NCI-H446 (cell line): ENCODE measurements at places on chromosomes 16 and 17.

DNA sequence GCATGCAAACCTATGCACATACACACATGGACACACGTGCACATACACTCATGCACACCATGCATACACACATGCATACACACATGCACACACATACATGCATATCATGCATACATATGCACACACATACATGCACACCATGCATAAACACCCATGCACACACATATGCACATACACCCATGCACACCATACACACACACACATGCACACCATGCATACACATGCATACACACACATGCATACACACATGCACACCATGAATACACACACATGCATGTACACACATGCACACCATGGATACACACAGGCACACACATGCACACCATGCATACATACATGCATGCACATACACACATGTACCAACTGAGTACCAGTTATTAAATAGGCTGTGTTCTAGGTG, 543.3 kb upstream of the EEF2KMT start:
- DNase-seq, result no peak

- peak; percentile 24 for DNase-seq
Observed at GRCh38 chr17:66348584-66349165, 46.3 kb downstream of the PRKCA start.

DNA sequence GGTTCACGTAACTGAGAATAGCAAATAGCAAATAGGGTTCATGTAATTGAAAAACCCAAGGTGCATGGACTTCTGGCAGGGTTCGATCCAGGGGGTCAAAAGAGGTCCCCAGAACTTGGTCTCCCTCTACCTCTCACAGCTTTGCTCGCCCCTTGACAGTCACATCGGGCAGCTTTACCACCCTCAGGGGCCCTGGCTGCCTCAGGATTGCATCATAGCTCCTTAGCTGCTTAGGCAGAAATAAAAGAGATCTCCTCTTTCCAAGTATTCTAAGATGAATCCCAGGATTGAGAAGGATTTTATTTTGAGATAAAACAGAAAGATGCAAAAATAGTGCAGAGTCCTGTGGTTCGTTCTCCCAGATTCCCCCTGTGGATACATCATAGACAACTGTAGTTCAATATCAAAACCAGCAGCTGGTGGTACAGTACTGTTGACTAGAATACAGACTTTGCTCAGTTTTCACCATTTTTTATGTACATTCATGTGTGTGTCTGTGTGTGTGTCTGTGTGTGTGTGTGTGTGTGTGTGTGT, 12.8 kb downstream of the ADGRG3 start:
- no peak for DNase-seq

- DNase-seq, result no peak
Observed at GRCh38 chr17:50948711-50949110, 82.6 kb upstream of the TOB1 start.

DNA sequence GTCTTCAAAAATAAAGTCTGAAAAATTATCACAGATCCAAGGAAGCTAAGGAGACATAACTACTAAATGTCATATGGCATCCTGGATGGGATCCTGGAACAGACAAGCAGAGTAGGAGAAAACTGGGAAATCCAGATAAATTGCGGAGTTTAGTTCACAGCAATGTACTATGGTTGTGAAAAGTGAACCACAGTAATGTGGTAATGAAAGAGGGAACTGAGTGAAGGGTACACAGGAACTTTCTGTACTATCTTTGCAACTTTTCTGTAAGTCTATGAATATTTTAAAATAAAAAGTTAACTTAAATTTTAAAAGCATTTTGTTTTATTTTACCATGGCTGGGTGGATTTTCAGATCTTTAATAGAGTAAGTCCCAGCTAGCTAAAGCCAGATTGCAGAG, 16.3 kb downstream of the SLFN12L start:
- DNase-seq, result no peak

DNA sequence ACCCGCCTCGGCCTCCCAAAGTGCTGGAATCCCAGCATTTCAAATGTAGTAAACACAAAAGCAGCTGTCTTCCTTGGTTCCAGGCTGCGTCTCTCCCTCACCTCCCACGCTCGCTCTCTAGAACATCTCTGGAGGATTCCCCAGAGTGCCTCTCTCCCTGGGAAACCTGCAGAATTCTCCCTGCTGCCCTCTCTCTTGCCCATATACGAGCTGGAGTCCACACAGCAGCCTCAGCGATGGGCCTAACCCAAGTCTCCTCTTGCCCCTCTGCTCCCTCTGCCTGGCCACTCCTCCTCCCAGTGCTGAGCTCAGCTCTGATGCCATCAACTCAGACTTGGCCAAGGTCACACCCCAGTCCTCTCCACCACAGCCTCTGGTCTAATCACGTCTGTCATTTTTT, 10.6 kb downstream of the GPRC5B start:
- DNase-seq, result no peak

- DNase-seq, result no peak
Observed at GRCh38 chr17:76826330-76827068, 41.7 kb upstream of the MGAT5B start.

DNA sequence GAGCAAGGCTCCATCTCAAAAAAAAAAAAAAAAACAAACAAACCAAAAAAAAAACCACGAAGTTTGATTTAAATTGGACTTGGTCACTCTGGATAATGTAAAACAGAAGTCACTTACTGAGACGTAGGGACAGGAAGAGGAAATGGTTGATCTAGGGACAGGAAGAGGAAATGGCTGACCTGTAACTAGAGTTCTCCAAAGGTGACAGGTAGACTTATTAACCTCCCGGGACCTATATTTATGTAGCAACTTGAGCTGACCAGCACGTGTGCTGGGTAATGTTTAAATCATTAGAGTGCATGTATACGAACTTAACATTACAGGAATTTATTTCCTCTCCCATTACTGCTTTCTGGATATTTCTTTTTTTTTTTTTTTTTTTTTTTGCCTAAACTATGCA, 81.5 kb upstream of the DHX40 start:
- no peak for DNase-seq

- no peak for DNase-seq
Observed at GRCh38 chr16:19102187-19102872, 11.4 kb upstream of the ITPRIPL2 start.

- DNase-seq, result peak; percentile 54
Observed at GRCh38 chr17:73139296-73139695, 25.5 kb upstream of the SSTR2 start.

- no peak for DNase-seq
Observed at GRCh38 chr16:3589991-3590701, 12.9 kb upstream of the NLRC3 start.

GRCh38 chr16:4976079-4976478, 17.9 kb downstream of the SEC14L5 start:
- no peak for DNase-seq

DNA sequence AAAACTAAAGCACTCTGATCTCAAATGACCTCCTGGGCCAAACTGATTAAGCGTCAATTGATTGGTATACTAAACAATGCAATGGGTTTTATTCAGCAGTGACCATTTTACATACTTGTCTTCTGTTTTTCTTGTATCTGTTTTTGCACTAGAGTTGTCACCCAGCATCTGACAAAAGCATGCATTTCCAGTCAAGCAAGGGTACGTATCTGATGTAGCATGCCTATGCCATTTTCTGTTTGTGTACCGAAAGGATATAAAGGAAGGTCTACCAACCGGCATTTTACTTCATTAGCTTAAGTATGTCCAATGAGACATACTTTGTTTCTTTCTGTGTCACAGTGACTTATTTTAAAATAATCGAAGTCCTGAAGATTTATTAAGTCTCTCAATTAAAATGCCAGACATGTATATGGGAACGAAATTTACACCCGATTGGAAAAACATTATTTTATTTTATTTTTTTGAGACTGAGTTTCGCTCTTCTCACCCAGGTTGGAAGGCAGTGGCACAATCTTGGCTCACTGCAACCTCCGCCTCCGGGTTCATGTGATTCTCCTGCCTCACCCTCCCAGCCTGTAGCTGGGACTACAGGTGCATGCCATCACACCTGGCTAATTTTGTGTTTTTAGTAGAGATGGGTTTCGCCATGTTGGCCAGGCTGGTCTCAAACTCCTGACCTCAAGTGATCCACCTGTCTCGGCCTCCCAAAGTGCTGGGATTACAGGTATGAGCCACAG, 7.5 kb downstream of the TOB1 start:
- no peak for DNase-seq

GRCh38 chr17:65530523-65531255, 30.8 kb downstream of the AXIN2 start:
- no peak for DNase-seq

DNA sequence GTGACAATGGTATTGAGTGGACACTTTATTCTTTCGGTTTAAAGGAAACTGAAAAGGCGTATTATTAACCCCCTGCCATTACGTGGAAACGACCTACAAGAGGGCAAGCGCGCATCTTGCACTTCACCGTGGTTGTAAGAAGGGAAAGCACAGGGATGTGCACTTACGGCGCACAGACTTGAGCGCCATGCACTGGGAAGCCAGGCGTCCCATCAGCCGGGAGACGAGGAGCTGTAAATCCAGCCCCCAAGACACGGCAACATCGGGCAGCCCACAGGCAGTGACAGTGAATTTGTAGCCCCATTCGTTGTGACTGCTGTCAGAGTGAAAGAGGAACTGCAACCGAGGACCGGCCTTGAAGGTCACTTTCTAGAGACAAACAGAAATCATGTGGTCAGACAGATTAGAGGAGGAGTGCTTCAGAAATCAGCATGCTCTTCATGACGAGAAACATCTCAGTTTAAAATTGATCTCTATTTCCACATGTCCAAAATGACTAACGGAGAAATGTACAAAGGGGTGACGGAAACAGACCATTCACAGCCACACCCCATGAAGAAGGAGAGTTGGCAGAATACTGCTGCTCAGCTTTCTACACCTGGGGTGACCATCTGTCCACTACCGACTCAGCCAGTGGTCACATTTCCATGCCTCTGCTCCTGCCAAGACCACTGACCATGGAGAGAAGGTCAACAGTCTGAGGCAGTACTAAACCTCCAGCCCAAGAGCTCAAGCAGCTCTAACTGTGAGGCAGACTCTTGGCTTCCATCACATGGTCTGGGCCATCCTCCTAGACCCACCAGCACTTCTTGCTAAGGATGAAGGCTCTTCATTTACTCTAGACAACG, 68.6 kb downstream of the ZZEF1 start:
- DNase-seq, result no peak

DNA sequence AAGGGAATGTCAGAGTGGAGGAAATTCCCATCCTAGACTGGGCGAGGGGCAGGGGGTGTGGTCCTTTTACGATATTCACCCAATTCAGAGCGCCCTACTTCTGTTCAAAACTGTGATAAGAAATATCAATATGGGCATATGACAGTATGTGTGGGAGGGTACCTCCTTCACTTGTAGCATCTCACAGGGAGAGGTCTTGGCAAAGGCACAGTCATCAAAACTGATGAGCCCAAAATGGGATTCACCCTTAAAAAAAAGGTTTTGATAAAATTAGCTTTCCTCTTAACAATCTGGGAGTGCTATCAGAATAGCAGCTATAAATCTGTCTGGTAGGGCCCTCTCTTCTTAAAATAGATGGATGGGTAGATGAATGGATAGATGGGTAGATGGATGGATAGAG, 967.8 kb upstream of the RBFOX1 start:
- DNase-seq, result no peak

DNA sequence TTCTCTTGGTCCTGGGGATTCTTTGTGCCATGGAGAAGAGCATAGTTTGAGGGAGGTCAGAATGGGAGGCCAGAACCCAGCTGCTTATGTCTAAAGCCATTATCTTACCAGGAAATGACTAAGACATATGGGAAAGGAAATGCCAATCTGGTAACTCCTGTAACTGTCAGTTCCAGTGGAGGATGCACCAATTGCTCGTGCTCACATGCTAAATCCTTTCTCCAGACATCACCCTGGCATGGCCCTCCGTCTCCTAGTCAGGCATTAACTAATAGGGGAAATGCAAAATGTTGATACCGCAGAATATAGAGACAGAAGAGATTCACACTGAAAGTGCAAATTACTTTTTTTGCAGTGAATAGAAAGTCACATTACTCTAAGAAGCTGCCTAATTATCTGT, 255.6 kb upstream of the HSBP1 start:
- no peak for DNase-seq

DNA sequence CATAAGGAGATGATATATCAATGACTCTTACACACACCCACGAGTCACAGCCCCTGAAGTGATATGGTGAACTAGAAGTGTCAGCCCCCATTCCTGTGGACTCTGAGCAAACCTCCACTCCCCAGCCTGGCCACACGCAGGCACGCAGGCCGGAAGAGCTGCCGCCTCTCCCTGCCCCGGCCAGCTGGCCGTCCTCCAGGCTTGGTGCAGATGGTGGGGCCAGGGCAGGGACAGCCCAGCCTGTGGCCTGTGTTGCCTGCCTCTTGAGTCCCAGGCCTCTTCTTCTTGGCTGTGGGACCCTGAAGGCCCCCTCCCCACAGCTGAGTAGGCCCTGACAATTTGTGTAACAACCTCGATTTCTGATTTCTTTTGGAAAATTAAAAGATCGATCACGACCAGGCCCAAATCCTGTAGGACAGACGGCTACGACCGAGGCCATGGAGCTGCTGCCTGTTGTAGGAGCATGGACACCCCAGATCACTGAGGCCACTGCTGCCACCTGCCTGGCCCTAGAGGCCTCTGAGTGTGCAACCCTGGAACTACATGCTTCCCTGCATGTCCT, 10.0 kb upstream of the MPRIP start:
- DNase-seq, result peak; percentile 50

DNA sequence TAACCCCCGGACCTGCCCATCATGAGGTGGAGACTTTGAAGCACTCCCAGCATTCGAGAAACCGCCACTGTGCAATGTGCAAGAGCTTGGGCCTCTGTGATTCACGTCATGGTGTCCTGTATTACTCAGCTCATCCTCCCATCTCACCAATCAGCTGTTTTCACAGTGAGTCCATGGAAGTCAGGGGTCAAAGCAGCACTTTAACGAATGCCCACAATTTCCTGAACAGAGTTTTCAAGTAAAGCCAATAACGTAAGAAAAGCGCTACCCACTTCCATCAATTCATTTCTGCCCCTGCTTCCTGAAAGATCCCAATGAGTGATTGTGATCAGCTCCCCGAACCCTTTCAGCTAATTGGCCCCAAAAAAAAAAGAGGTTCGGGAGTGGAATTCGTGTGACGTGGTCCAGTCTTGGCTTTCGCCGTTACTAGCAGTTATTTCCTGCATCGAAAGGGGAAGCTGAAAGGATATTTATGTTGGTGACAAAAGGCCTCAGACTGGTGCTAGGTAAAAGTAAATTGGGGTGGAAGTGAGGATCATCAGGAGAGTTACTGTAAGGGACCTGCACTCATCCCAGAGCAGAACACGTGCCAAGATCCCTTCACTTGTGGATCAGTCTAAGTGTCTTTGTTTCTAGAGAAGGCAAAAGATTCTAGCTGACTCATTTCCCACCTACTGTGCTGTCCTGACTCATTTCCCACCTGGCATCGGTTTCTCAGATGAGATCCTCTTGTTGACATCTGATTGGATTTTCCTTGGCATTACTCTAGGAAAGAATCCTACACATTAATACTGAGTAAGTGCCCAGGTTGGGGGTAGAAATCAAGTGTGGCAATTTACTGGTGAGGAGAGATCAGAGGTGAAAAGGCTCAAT, 136.7 kb upstream of the NUDT7 start:
- DNase-seq, result no peak

DNA sequence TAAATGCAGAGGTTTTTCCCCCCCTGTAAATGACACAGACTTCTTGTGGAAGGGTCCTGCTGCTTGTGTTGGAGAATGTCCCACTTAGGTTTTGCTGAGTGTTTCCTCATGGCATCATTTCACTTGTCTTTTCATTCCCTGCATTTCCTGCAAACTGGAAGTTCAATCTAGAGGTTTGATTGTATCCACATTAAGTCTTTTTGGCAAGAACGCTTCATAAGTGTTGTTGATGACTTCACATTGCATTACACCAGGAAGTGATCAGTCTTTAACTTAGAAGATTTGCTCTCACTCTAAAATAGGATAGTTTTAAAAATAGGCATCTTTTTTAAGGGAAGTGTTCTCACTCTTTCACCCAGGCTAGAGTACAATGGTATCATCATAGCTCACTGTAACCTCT, 67.2 kb downstream of the RPTOR start:
- no peak for DNase-seq
